Bladder microvascular endothelial cell (primary cell): ENCODE measurements at places on chromosomes 12 and 14. TPM values are rescaled to one million over a fixed set of nuclear protein-coding genes. Genes with fewer than 3 reads are reported as not detected.

The GALNT6 gene
- total RNA-seq: 19.9 and 49.5 TPM in 2 replicates

The DYNC1H1 gene
- total RNA-seq: 313 and 1,162 TPM in 2 replicates

The PIK3C2G gene
- under 0.01 and 5.7 TPM in 2 replicates for total RNA-seq

The ADCY4 gene
- 61.5 and 89.6 TPM in 2 replicates for total RNA-seq

The IFNG-AS1 gene
- total RNA-seq: not detected in 2 replicates

The MANSC1 gene
- total RNA-seq: 4.7 and 6.5 TPM in 2 replicates

The OAS3 gene
- total RNA-seq: 15.1 and 18.8 TPM in 2 replicates
